ENCODE measurements at places on chromosomes 2 and 18. TPM values are rescaled to one million over a fixed set of nuclear protein-coding genes. Genes with fewer than 3 reads are reported as not detected.
A peak's percentile ranks its signal among the peaks of the same experiment; 100 is the strongest.

DNA sequence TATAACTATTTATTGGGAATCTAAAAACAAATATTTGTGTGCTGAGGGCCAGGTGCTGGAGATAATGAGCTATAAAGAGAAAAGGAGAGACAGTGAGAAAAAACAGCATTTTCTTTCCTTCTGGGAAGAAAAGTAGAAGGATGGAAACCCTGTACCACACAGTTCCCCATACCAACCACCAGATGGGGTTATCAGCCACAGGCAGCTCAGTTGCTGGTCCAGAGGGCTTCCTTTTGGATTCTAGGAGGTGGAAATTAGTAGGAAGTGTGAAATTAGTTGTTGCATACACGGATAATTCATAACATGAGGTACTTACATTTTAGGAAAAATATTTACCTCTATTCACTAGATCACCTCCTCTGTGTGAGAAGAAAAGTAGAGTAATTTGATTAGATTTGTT is 237.0 kb upstream of the FOSL2 start:
- H3K4me1 ChIP-seq, result peaks cover 2% of the 10 kb centered on the region
- no peak overlapping the region for H3K4me3 ChIP-seq
- DNase-seq, result no peak
- no peaks in the 10 kb centered on the region for H3K27me3 ChIP-seq
- H3K36me3 ChIP-seq, result no peaks in the 10 kb centered on the region

DNA sequence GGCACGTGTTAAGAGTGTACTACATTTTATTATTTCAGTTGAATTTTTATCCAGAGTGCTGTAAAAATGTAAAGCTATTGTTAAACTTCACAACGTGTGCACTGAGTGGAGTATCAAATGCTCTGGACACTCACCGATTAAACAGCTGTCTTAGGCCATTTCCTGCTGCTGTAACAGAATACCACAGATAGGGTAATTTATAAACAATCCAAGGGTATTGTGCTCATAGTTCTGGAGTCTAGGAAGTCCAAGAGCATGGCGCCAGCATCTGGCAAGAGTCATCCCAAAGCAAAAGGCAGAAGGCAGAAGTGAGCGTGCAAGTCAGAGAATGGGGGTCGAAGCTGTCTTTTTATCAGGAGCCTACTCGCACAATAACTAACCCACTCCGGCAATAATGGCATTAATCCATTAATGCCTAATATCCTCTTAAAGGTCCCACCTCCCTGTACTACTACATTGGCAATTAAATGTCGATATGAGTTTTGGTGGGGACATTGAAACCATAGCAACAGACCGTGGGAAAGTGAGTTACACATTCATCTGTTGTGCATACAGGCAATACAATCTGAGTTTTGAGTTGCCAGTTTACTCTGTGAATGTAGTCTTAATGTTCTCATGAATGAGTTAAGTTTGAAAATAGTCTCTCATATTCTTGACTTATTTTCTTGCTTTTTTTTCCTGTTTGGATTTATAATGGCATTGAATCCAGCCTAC is 64.8 kb downstream of the ARMC9 start:
- no peaks in the 10 kb centered on the region for H3K36me3 ChIP-seq
- no peaks in the 10 kb centered on the region for H3K27me3 ChIP-seq
- no peak overlapping the region for H3K27ac ChIP-seq
- H3K4me3 ChIP-seq, result no peak overlapping the region

DNA sequence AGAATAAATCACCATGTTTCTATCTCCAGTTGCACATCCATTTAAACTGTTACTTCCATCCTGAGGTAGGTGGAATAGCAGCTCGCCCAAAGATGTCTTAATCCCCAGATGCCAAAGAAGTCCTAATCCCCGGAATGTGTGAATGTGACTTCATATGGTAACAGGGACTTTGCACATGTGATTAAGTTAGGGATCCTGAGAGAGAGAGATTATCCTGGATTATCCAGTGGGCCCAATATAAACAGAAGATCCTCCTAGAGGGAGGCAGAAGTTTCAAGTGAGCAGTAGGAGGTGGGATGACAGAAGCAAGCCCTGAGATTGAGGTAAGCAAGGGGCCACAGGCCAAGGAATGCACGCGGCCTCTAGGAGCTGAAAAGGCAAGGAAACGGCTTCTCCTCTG is 19.8 kb downstream of the CREG2 start:
- H3K36me3 ChIP-seq, result no peaks in the 10 kb centered on the region
- no peak overlapping the region for H3K27ac ChIP-seq
- H3K27me3 ChIP-seq, result no peaks in the 10 kb centered on the region
- DNase-seq, result no peak

DNA sequence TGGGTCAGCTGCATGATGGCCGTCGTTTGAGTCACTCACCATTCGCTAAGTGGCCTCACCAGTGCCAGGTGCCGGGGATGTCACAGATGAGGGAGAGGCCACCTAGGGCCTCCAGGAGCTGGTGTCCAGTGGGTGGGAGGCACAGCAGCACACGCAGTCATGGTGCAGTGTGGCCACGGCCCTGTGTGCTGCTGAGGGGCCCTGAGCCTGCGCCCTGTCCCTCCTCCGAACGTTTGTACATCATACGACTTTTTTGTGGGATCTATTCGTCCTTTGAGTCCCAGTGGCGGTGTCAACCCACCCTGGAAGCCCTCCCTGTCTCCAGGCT is 30.1 kb upstream of the ODC1 start:
- H3K4me1 ChIP-seq, result no peaks in the 10 kb centered on the region
- no peak overlapping the region for H3K4me3 ChIP-seq
- H3K27ac ChIP-seq, result no peak overlapping the region
- DNase-seq, result no peak
- no peaks in the 10 kb centered on the region for H3K36me3 ChIP-seq

DNA sequence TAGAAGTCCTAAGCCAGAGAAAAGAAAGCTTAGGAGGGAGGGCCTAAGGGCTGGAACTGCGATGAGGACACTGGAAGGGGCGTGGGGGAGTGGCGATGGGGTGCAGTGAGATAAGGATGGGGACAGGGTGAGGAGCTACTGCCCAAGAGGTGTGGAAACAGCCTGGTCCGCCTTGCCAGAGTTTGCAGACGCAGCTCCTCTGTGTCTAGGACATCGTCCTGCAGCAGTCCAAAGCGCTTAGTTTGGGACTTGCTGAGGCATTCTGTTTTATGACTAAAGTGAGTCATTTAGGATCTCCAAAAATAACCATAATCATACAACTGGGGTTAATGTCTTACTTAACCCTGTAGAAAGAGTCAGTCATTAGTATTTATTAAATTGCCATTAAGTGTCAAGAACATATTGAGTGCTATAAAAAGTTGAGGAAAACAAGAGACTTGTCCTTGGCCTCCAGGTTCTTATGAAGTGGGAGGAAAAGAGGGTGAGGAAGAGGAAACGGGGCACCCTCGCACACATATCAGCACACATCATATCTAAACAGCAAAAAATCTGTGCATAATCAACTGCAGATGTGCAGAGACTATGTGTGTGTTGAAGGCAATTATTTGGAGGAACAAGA is 74.8 kb downstream of the CDK15 start:
- no peak for DNase-seq

GRCh38 chr18:38009320-38009719 is 443.7 kb upstream of the CELF4 start:
- H3K27me3 ChIP-seq, result no peaks in the 10 kb centered on the region
- no peak overlapping the region for H3K27ac ChIP-seq
- no peak for DNase-seq
- H3K4me1 ChIP-seq, result peaks cover 9% of the 10 kb centered on the region
- H3K4me3 ChIP-seq, result no peak overlapping the region

- H3K27me3 ChIP-seq, result no peaks in the 10 kb centered on the region
- H3K27ac ChIP-seq, result no peak overlapping the region
- no peak for DNase-seq
- no peaks in the 10 kb centered on the region for H3K36me3 ChIP-seq
Measured at GRCh38 chr2:160868891-160869290, 291.3 kb upstream of the TANK start.

DNA sequence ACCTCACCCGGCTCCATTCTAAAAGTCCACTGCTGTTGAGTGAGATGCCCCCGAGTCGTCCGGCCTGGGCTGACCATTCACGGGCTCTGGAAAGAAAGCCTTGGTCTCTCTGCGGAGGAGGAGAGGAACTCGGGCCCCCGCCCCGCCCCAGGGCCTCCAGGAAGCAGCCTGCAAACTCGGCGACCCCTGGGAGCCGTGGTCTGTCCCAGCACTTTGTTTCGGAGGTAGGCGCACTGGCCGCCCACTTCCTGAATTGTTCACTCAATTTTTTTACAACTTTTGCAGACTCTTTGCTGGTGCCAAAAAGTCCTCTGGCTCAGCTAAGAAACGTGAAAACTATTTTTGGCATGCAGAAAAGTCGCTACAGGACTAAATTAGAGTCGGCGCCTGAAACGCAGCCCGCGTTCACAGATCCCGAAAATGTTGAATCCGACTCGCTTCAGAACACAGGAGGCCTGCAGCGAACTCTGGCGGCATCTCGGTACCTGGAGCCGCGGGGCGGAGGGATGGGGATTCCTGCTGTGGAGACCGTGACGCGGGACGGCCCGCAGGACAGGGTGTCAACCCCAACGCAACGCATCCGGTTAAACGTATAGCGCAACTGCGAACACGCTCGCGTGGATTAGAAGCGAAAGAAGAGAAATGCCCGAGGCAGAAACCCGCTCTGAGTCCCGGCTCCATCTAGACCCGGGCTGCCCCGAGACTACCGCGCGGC is 1.5 kb downstream of the PXDN start:
- H3K36me3 ChIP-seq, result no peaks in the 10 kb centered on the region
- peak; percentile 87 for DNase-seq
- H3K27ac ChIP-seq, result peak overlapping the region; percentile 87
- H3K4me3 ChIP-seq, result peak overlapping the region; percentile 85
- peaks cover 21% of the 10 kb centered on the region for H3K4me1 ChIP-seq

DNA sequence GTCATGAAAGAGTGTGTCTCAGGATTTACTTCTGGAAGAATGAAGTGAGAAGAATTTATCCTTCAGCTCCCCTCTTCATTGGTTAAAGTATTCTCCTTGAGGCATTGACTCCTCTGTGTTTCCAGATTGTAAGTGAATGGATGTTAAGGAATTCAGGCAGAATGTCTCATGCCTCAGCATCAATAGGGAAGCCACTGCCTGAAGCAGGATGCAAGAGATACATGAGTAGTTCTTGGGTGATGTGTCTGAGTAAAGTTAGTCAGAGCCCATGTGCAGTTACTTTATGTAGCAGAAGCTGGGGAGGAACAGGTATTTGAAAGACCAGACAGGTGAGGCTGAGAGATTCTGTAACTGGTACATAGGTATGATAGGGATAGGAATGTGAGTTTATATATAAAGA is 34.0 kb upstream of the TMEFF2 start:
- no peak overlapping the region for H3K4me3 ChIP-seq
- H3K27me3 ChIP-seq, result no peaks in the 10 kb centered on the region

DNA sequence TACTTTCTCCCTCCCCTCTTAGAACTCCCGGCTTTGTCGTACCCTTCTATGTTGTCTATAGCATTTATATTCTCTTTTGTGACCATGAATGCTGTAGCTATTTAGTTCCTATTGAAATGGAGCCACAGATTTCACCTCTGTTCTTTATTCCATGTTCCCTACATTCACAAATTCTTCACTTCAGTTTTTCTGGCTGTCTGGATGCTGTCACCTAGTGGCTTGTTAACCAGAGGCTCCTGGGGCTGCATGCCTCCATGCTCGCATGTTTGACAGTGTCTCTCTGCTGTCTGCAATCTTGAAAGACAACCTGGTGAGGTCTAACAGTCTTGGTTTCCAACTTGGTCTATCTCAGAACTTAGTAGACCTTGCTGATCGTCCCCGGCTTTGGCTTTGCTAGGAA is 48.2 kb downstream of the CFAP221 start:
- H3K4me3 ChIP-seq, result no peak overlapping the region
- no peak overlapping the region for H3K27ac ChIP-seq
- H3K4me1 ChIP-seq, result no peaks in the 10 kb centered on the region
- H3K36me3 ChIP-seq, result no peaks in the 10 kb centered on the region
- no peak for DNase-seq

DNA sequence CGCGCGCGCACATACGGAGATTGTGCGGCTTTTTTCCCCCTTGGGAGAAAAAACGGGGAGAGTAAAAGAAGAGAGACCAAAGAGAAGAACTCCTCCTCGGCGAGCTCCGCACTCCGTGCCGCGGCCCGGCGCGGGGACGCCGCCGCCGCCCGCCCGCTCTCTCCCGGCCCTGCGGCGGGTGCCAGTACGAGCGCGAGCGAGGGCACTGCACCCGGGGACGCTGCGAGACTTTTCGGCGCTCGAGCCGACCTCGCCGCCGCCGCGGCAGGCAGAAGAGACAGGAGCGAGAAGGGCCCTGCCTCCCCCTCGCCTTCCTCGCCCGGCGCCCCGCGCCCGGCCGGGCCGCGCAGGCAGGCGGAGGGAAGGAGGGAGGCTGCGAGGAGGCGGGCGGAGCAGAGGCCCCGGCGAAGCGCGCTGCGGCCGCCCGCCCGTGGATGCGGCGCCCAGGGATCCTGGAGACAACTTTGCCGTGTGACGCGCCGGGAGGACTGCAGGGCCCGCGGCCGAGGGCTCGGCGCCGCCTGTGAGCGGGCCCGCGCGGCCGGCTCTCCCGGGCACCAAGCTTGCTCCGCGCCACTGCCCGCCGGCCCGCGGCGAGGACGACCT is 857 bp upstream of the INHBB start:
- H3K36me3 ChIP-seq, result no peaks in the 10 kb centered on the region
- H3K27ac ChIP-seq, result no peak overlapping the region
- H3K4me1 ChIP-seq, result peaks cover 10% of the 10 kb centered on the region
- H3K27me3 ChIP-seq, result no peaks in the 10 kb centered on the region
- DNase-seq, result no peak
- peak overlapping the region; percentile 49 for H3K4me3 ChIP-seq

- no peak overlapping the region for H3K27ac ChIP-seq
- no peaks in the 10 kb centered on the region for H3K36me3 ChIP-seq
- no peak for DNase-seq
- H3K27me3 ChIP-seq, result no peaks in the 10 kb centered on the region
- no peaks in the 10 kb centered on the region for H3K4me1 ChIP-seq
Measured at GRCh38 chr2:80167284-80167808, 137.2 kb downstream of the LRRTM1 start.

TPO gene
- polyA plus RNA-seq, result 0.30 TPM

WDR75 gene
- 22.8 TPM for polyA plus RNA-seq

NLRC4 gene
- 1.8 TPM for polyA plus RNA-seq

BCL2L11 gene
- 17.7 TPM for polyA plus RNA-seq

SOX11 gene
- not detected for polyA plus RNA-seq

Data from ovary (tissue), 10 donors.